Fibroblast of the aortic adventitia (primary cell): ENCODE measurements at places on chromosomes 11 and 22.

DNA sequence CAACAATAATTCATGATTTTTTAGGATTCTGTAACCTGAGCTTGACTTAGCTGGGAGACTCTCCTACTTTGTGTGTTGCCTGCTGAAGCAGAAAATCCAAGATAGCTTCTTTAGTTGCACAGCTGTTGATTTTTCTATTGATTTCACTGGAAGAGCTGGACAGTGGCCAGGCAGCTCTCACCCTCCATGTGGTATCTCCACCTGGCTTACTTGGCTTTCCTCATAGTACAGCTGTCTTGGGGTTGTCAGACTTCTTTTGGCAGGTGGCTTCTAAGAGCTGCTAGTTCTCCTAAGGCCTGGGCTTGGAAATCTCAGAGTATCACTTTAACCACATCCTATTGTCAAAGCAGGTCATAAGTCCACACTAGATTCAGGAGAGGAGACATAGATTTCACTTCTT, 130.8 kb upstream of the SPON1 start:
- no peak for DNase-seq

- DNase-seq, result no peak
These were observed 27.2 kb downstream of the CSF2RB start for GRCh38 chr22:36940676-36941075.

DNA sequence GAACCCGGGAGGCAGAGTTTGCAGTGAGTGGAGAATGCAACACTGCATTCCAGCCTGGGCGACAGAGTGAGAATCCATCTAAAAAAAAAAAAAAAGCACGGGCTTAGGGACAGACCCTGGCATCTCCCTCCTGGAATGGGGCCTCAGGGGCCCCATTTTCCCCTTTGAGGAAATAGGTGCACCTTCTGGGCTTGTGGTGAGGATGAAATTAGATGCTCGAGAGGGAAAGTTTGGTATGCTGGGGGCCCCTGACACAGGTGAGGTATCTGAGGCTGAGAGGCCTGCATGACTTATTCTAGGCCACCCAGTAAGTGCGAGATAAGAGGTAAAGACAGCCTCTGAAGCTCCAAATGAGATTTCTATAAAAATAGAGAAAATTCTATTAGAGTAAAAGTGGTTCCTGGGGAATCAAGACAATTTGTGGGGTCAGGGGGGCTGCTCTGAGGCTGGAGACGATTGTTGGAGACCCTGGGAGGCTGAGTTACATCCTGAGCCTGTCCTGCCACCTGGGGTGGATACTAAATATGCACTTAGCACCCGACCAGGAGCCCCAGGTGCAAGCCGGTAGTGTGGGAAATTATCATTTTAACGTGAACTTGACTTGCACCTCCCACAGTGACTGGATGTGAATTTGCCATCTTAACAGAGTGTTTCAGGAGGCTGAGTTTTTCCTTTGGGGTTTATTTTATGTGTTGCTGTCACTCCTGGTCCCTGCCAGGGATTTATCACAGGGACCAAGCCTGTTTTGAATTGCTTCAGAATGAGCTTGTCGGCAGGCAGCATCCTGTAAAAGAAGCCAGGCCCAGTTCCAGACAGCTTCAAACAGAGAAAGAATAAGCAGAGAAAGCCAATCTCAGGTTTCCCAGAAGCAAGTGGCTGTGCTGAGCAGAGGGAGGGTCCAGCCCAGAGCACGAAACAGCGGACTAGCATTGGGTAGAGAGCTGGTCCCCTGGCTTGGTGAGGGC, 48.4 kb upstream of the TSKU start:
- DNase-seq, result no peak

GRCh38 chr11:134142536-134142935, 73.7 kb downstream of the JAM3 start:
- DNase-seq, result peak; percentile 35

DNA sequence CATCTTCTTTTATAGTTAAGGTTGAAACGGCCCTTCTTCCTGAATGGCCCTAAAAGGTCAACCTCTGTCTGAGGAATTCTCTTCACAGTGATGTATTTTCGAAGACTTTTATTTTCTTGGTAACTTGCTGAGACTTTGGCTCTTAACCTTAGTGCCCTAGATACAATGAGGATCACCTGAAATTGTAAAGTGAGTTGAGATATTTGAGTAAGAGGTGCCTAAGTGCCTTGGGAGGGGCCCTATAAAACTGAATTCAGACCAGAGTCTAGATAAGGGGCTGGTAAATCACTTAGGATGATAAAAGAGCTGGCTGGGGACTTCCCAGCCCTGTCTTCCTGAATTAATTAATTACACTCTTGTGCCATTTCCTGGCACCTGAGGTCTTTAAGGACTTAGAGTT, 505.6 kb upstream of the KIRREL3 start:
- no peak for DNase-seq

DNA sequence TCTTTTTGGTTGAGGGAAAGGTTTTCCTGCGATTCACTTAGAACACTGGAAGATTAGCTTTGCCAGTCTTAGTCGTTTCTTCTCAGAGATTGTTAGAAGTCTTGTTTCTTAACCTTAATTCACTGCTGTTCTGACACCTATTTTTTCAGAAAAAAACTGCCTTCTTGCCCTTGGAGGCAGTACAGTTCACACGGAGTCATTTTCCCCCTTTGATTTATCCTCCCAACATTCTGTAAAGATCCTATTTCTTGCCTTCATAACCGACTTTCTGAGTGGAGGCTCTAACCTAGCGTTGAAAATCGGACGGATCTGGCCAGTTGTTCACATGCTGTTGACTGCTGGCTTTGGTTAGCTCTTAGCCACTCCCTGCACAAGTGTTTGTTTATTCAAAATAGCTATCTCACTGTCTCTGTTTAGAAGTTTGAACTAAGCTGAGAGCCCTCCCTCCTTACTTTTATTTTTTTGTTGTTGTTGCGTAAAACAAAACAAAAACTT, 737 bp downstream of the BCL2L13 start:
- peak; percentile 52 for DNase-seq

GRCh38 chr11:115222863-115223530, 281.2 kb downstream of the CADM1 start:
- DNase-seq, result no peak

- peak; percentile 34 for DNase-seq
These were observed 30.5 kb downstream of the DIXDC1 start for GRCh38 chr11:111967649-111968048.

DNA sequence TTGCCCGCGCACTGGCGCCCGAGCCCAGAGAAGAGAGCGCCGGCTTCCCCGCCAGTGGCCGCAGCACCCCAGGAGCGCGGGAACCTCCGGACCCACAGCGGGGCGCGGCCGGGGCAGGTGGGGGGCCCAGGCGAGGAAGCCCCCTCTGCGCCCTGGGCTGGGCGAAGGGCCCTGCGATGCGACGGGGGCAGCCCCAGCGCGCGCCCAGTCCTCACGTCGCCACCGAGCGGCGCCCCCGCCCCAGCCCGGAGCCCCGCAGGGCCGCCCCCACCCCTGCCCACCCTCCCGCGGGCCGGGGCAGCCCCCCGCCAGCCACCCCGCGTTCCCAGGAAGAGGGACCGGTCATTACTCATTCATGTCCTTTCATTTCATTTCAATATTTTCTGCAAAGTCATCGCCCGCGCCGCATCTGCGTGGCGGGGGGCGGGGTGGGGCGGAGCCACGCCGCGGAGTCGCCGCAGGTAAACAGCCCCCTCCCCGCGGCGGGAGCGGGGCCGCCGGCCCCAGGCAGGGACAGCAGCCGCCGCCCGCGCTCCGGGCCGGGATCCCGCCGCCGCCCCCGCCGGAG, 673 bp upstream of the PANX2 start:
- DNase-seq, result peak; percentile 20

GRCh38 chr22:44703255-44703870, 1.4 kb downstream of the PRR5 start:
- DNase-seq, result no peak

DNA sequence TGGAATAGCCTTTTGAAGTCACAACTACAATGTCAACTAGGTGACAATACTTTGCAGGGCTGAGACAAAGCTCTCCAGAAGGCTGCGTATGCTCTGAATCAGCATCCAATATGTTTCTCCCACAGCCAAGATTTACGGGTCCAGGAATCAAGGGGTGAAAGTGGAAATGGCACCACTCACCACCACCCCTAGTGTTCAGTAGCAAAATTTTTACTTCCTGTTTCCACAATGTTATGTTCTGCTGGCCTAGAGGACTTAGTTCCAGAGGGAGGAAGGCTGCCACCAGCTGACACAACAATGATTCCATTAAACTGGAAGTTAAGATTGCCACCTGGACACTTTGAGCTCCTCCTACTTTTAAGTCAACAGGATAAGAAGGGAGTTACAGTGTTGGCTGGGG, 68.5 kb upstream of the MPEG1 start:
- DNase-seq, result no peak

DNA sequence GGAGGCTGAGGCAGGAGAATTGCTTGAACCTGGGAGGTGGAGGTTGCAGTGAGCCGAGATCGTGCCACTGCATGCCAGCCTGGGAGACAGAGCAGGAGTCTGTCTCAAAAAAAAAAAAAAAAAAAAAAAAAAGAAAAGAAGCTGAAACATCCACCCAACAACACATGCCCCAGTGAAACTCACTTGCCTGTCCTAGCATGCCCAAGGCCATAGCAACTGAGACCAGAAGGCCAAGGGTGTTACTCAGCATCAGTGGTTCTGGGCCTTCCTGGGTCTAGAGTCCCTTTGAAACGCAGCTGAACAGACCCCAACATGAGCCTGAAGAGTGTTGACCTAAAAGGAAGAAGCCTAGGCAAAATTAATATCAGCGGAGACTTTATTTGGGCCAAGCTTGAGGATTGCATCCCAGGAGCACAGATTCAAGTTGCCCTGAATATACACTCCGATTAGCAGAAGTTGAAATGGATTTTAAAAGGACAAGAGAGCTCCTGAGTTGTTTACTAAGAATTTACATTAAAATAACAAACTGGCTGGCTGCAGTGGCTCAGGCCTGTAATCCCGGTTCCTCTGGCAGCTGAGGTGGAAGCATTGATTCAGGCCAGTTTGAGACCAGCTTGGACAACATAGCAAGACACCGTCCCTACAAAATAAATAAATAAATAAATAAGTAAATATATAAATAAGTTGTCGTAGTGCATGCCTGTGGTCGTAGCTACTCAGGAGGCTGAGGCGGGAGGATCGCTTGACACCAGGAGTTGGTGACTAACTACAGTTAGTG, 7.0 kb downstream of the PRDX5 start:
- no peak for DNase-seq

DNA sequence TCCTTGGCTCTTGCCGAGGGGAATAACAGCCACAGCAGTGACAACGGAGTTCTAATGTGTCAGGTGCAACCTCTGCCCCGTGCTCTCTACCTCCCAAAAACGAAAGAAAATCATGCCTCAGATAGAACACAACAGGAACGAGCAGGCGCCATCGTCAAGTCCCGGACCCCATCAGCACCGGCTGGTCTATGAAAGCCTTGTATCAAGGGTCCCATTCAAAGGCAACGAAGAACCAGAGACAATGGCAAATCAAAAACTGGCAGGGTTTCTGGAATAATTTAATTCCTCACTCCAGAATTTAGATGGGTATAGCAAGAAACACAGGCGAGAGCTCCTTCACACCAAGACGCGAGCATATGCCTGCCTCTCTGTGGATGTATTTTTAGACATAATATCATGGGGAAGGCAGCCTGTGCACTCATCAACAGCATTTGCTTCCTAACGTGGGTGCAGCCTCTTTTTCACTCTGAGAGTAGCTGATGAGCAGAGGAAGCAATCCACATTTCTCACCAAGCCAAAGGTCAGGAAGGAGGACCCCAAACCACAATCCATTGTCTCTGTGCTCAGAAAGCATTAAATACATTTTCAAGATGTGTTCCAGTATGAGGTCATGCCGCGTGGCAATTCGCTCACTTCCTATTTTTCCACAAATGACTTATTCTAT, 193.4 kb upstream of the BLID start:
- peak; percentile 49 for DNase-seq

DNA sequence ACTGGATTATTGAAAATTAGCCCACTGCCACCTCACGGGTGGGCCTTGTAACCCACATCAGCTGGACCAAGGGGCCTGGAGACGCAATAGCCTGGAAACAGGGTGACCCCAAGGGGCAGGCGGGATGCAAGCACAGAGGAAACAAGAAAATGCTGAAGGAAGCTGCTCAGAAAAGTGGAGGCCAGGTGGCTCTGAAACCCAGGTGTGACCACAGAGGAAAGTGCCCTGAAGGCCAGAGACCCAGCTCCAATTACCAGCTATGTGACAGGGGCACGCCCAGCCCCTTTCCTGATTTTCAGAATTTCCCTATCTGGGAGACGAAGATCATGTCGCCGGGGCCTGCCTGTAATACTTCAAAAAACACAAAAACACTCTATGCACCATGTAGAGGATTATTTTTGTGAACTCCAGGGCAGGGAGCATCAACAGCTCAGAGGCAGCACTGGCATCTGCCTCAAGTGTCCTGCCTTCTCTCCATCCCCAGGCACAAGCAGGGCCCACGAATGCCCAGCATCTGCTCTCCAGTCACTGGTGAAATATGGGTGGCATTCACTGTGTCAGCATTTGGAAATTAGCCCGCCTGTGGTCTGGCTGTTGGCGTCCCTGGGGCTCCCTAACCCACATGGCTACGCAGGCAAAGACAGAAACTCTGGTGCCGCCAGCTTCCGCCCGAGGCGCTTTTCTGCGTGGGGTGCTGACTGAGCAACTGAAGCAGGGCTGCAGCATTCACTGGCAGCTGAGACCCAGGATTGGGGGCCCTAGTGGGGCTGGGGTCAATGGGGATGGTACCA, 6.3 kb downstream of the KCNJ1 start:
- DNase-seq, result peak; percentile 7

DNA sequence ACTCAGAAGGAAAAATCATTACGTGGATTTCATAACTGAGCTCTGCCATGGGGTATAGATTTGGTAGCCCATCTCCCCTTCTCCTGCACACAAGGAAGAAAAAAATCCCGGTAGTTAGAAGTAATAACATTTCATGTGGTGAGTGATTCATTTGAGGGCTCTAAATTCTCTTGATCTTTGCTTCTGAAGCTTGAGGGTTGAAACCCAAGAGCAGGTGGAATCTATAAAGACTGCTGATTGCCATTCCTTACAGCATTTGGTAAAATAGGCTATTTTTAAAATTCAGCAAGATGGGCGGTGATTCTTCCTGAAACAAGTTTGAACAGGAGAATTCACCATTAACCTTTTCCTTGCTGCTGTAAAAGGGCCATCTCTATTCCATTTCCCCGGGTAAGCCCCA, 266.1 kb downstream of the CADM1 start:
- DNase-seq, result no peak

DNA sequence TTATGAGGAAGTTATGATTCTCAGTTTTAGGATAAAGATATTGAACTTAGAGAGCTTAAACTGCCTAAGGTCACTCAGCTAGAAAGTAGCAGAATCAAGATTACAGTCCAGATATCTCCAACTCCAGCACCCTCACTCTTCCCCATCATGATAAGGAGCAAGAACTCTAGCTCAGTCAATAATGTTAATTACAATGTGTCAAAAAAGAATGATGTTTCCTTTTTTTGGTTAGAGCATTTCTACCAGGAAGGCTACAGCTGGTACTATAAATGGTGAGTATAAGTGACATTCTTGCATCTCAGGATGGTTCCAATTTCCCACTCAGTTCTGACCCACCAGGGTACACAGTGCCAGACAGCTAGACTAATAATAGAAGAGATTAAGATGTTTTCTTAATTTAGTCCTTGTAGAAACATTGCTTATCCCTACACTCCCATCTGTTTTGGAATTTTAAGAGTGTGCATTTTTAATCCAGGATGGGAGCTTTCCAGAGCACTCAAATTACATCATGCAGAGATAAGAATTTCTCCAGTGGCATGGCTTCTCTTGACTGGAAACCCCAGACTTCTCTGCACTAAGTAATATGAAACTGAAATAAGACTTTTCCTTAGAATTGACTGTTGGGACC, 21.6 kb upstream of the BBOX1 start:
- peak; percentile 69 for DNase-seq
